Mucosa of gallbladder (tissue), 1 donor: ENCODE measurements at places on chromosomes 1 and 21.

DNA sequence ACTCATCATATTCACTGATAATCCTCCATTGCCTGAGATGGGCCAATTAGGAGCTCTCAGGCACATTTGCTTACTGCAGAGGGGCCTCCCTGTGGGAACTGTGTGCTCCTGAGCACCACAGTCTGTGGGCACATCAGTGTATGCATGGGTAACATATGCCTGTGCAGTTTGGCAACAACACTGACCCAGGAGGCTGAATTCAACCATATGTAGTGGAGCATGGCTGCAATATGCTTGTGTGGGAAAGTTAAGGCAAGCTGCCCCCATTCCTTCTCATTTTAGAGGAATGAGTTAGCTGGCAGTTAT, 11.8 kb upstream of the FMOD start:
- DNase-seq: no peak

DNA sequence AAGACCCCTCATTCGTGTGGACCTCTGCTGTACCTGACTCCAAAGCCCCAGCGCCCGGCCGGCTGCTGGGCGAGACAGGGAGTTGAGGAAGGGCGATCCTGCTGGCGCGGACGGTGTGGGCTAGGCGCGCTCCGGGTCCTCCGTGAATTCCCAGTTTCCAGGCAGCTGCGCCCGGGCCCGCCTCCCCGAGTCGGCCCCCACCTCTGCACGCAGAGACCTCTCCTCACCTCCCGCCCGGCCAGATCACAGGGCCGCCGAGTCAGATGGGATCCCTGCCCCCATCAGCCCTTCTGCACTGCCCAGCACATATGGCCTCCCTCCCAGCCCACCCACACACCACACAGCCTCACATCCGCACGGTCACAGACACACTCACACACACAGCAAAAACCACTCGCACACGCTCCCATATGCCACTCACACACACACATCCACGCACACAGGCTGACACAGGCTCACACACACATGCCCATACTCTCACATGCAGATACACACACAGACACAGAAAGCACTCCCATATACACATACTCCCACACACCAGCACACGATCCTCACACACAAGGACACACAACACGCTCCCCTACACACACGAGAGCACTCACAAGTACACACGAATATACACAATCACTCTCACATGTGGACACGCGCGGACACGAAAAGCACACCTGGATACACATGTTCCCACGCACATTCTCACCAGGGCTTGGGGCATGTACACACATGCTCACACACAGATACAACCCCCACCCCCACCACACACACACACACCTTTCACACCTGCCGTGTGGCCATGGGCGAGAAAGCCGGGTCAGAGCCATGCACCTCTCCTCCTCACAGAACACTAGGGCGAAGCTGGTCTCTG, 7.2 kb upstream of the GUCA2B start:
- DNase-seq: no peak

- DNase-seq: no peak
Measured at GRCh38 chr21:44630440-44630839, 3.5 kb downstream of the KRTAP10-9 start.

DNA sequence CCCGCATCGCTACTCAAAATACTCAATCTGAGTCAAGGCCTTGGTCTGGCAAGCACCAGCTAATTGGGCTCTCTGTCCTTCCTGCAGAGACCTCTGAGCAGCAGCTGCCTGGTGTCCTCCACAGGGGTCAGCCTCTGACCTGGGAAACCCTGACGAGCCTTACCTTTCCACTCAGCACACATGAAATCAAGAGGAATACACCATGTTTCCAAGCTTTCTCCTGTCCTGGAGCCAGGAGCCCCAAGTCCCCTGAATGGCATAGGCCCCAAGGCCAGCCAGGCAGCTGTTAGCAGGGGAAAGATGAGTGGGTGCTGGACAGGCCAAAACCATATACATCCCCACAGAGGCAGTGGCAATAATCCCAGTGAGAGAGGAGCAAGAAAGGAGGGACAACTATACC, 27.2 kb upstream of the TSPEAR start:
- DNase-seq: no peak

DNA sequence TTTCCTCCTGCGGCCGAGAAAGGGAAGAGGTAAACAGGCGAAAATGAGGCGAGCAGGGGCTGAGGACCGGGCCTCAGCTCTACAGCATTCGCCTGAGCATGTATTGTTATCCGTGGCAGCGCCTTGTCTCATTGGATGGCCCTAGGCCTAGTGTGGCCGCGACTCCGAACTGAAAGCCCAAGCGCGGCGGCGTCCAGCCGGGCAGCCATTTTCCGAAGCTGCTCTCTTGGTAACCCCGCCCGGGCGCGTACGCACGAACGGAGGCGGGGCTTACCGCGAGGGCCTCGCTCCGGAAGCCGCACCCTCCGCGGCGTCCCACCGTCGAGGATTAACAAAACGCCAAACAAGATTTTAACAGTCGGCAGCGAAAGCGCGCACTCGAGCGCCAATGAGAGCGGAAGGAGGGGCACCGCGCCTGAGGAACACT, 797 bp upstream of the USP1 start:
- peak; percentile 98 for DNase-seq

- DNase-seq: no peak
Measured at GRCh38 chr1:98975113-98975512, 29.5 kb downstream of the PLPPR5 start.

DNA sequence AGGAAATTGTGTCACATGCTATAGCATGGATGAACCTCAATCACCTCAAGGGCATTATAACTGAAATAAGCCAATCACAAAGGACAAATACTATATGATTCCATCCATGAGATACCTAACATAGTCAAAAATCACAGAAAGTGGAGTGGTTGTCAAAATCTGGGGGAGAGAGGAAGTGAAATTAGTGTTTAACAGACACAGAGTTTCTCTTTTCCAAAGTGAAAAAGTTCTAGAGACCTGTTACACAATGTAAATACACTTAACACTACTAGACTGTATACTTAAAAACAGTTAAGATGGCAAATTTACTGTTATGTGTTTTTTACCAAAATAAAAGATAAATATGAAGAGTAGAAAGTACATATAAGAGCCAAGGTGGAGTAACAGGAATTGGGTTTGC, 31.8 kb downstream of the ZNF644 start:
- DNase-seq: no peak

- no peak for DNase-seq
Measured at GRCh38 chr21:15797577-15798363, 68.0 kb downstream of the USP25 start.

- DNase-seq: no peak
Measured at GRCh38 chr1:111669268-111669667, 49.7 kb downstream of the RAP1A start.

DNA sequence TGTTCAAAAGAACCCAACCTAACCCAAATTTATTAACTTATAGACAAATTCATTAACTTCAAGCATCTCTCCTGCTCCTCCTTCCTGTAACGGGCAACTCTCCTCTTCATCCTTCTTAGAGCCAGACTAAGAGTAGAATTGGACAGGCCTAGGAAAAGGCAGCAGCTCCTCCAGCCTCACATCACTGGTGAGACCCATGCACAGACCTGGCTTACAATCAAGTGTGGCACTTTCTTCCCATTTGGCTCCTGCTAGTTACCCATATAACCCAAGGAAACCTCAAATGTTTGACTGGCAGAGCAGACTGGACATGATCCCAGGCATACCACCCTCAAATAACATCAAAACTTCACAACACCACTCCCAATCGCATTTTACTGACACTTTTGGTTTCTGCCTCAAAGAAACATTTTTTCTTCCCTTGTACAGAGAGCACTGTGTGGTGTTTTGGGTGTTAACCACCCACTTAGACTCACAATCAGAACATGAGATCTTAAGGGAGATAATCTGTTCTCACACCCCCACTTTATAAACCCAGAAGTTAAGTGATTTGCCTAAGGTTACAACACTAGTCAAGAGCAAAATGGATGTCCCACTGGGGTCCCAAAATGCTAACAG, 101.4 kb downstream of the SIPA1L2 start:
- no peak for DNase-seq

DNA sequence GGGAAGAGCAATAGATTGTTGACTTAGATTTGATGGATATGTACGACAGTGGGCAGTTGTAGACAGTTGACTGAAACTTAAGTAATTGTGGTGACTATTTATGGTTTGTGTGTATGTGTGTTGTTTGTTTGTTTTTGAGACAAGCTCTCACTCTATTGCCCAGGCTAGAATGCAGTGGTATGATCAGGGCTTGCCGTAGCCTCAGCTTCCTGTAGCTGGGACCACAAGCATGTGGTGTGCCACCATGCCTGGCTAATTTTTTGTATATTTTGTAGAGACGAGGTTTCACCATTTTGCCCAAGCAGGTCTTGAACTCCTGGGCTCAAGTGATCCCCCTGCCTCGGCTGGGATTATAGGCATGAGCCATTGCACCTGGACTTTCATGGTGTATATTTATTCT, 9.8 kb downstream of the SDHC start:
- no peak for DNase-seq

DNA sequence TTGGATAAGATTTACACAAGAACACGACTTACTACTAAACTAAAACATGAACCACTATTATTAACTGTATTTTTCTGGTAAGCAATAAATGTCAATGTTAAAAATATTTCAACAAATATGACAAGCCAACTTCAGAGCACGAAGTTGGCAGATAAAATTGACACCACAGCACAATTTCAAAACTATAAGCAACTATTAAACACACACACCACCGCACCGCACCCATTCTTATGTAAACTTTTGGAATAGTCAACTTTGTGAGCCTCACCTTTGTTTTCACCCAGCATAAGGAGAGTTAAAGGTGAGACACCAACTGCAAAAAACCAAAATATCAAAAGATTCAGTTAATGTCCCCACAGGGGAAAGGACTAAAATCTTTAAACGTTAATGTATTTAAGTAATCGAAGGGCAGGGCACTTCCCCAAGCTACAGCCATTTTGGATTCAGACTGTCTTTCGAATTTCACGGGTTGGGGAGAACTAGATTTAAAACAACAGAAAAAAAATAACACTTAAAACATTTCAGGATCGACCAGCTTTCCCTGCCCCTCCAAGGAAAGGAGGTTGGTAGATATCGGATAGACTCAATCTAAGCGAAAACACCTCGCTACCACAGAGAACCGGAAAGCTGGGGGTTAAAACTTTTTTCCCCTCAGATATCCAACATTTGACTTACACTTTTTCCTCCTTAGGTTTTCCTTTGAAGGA, 872 bp downstream of the GPBP1L1 start:
- no peak for DNase-seq

- peak; percentile 64 for DNase-seq
Measured at GRCh38 chr1:155070721-155071569, 7.4 kb downstream of the EFNA4 start.

GRCh38 chr1:237084341-237085077, 42.5 kb downstream of the RYR2 start:
- DNase-seq: no peak

DNA sequence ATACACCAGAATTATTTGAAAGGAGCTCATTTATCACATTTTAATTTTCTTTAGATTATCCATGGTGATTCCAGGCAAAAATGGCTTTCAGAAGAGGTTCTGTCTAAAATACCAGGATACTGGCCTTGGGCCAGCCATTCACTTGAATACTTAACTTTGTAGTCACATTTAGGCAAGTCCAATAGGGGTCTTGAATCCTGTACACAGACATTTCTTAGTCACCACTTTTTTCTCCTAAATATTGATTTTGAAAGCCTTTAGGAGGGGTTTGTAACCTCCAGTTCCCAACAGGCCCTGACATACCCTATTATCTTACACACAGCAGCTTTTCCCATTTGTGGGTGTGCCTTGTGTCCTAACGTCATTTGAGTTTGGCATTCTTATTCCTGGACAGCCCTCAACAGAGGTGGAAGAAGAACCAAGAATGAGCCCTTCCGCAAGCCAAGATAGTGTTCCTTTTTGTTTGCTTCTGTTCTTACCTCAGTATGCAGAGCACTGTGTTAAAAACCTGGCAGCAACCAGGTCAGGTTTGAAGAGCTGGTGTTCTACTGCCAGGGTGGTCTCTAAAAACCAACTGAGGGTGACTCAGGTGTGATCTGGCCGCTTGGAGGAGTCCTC, 19.5 kb downstream of the MAP3K7CL start:
- DNase-seq: no peak

GRCh38 chr1:25519624-25520023, 23.8 kb upstream of the LDLRAP1 start:
- DNase-seq: no peak

- no peak for DNase-seq
Measured at GRCh38 chr1:23963617-23964234, 4.1 kb downstream of the PNRC2 start.

- no peak for DNase-seq
Measured at GRCh38 chr1:222239130-222239529, 308.8 kb downstream of the HHIPL2 start.

DNA sequence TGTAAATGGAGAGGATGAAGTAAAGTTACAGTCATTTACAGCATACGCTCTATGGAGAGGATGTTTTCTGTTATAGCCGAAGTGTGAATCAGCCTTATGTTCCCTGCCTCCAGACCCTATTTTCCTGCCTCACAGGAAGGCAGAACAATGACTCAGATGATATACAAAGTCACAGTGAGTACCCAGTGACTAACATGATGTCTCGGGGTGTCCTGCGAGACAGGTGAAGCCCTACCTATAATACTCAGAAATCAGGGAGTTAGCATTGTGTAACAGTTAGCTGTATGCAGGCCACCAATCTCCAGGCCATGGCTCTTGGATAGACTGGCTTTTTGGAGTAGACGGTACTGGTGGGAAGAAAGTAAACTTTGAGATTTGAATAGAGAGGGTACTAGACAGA, 55.6 kb upstream of the FBXO28 start:
- no peak for DNase-seq

GRCh38 chr1:198118134-198118533, 38.7 kb upstream of the NEK7 start:
- peak; percentile 60 for DNase-seq

DNA sequence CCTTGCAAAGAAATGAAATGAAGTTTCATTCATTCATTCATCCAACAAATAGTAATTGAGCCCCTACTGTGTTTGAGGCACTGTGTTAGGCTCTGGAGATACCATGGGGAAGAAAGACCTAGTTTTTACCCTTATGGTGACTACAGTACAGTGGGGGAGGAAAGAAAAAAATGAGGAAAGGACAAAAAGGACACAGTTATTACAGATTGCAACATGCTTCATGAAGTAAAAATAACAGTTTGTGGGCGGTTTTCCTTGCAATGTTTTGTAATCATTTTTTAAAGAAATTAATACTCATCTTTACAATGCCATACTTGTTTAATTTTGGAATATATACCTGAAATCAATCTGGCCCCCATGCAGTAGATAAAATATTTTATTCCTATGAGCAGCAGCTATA, 120.3 kb downstream of the TM2D1 start:
- DNase-seq: no peak

GRCh38 chr21:44735821-44736220, 24.4 kb upstream of the TSPEAR start:
- no peak for DNase-seq

- DNase-seq: no peak
Measured at GRCh38 chr1:100612540-100612939, 74.6 kb downstream of the GPR88 start.

GRCh38 chr1:221415651-221416050, 326.2 kb downstream of the DUSP10 start:
- DNase-seq: no peak

GRCh38 chr1:226410958-226411357, 3.1 kb upstream of the PARP1 start:
- no peak for DNase-seq
